ENCODE measurements at places on chromosomes 2 and 18. TPM values are rescaled to one million over a fixed set of nuclear protein-coding genes. Genes with fewer than 3 reads are reported as not detected.

ALPI gene
- polyA plus RNA-seq, result not detected

OTOS gene
- not detected for polyA plus RNA-seq

DNA sequence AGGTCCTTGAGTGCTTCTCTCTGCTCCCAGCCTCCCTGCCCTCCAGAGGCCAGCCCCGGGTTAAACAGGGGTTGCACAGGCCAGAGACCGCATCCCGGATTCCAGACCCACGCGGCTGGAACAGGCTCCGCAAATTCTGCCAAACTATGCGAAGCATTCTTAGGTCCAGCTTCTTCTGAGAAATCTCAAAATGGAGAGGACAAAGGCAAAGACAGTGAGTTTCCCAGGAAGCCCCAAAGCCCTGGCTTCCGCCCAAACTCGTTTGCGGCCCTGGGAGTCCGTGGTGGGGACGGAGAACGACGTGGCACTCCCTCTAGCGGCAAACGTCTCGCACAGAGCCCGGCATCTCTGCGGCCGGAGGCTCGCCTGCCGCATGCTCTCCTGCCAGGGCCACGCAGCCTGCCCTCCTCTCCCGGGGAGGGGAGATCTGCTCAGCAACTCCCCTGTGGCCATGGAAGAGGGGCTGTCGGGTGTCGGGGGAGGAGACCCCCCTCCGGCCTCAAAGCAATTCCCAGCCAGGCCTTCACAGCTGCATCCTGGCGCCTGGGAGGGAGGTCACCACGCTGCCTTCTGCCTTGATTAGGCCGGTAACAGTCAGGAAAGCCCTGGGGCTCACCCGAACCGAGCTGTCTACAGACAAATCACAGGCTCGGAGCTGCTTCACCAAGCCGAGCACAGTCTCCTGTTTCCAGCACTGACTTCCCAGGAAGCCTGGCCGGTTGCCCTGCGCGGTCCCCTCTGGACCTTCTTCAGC, 33.4 kb upstream of the KLHL29 start:
- peak; percentile 86 for DNase-seq

RGPD4 gene
- not detected for polyA plus RNA-seq

DNA sequence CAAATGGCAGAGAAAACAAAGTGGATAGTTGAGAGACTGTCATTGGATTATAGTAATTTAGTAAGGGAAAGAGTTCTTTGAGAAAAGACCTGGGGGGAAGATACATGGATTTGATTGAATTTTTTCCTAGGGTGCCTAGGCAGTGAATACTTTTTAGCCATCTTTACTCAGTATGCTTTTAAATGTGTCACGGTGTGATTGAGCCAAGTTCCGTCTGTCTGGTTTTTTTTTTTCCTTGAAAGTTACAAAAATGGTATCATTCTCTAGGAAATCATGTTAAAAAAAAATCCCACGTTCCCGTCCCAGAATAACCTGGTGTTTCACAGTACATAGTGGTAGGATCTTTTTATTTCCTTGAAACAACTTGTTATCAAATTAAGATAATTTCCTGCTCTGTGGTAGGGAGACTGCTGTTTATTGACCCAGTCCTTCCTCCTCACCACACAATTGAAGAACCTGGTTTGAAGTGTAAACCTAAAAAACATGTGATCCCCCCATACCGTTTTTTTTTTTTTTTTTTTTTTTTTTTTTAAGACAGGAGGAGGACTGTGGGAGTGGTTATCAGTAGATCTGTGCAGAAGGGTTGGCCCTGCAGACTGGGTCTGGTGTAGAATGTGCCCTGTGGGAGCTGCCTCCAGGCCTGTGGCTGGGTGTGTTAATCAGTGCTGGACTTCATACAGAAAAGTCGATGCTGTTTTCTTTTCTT, 55.1 kb downstream of the DGKD start:
- no peak for DNase-seq

DNA sequence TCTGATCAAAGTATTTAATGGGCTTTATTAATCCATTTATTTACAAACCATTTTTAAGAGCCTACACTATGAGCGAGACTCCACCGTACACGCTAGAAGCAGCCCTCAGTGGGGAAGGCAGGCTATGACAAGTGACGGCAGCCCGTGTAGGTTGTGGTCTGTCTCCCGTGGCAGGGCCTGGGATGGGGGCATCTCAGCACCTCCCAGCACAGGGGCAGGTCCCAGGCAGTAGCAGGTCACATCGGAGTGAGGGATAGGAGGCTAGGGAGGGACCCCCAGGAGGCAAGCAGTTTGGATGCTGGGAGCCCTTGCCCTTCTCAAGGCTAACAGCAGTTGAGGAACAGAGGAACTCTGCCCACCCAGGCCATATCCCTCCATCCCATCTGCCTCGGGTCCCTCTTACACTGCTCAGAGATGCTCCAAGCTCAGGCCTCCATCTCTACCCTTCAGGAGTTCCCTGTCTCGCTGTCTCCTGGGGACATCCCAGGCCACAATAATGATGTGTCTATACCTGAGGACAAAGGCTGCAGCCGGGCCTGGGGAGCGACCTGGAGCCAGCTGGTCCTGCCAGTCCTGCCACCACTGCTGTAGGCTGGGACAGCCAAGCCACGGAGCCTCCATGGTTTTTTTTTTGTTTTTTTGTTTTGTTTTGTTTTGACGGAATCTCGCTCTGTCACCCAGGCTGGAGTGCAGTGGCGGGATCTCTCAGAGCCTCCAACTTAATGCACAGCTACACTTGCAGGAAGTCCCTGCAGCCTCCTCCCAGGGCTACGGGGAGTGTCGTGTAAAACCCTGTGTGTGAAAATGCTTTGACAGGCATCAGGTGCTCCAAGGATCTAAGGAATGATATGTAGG, 92.0 kb downstream of the NDUFA10 start:
- DNase-seq, result peak; percentile 47

GRCh38 chr2:236643480-236643879, 73.9 kb downstream of the ACKR3 start:
- no peak for DNase-seq

DNA sequence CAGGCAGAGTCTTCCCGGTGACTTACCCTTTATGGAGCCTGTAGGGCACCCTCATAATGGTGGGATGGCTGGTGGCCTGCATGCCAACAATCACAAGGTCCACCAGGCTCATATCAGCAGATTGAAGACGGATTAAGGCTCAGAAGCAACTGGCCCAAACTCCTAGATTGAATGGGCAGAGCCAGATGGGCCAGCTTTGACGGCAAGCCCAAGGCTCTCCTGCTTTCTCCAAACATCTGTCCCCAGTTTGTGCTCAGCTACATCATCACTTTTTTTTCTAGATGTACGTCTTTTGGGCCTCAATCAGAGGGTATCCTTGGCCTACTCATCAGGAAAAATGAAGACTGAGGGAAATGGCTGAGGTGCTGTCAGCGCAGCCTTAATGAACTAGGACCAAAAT, 114.6 kb downstream of the VIT start:
- DNase-seq, result no peak

GCG gene
- 0.21 TPM for polyA plus RNA-seq

SP140 gene
- polyA plus RNA-seq, result 61.5 TPM

SNED1 gene
- 2.6 TPM for polyA plus RNA-seq

DNA sequence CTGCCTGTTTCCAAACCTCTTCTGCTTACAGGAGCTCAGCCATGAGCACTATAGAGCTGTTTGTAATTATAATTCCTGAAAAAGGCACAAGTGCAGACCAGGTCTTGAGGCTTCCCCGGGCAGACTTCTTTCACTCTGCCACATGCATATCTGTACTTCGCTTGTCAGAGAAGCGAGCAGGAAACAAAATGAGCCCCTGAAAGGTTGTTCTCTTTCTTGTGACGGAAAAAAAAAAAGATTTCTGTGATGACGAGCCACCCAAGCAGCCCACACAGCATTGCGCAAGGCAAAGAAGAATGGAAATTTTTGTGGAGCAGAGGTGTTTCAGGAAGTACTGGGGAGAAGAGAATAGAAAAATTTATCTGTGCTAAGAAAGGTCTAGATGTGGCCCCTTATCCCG, 54.0 kb upstream of the LINC00305 start:
- no peak for DNase-seq

ASPRV1 gene
- polyA plus RNA-seq, result 1.2 TPM

GRCh38 chr2:232097758-232098157, 136.2 kb downstream of the DIS3L2 start:
- DNase-seq, result no peak

GRCh38 chr2:107810734-107811133, 16.0 kb upstream of the RGPD4 start:
- DNase-seq, result no peak

MAPK4 gene
- polyA plus RNA-seq, result 0.03 TPM

- no peak for DNase-seq
Observed at GRCh38 chr2:37342591-37343220, 1.7 kb upstream of the QPCT start.

ANKRD62 gene
- not detected for polyA plus RNA-seq

- no peak for DNase-seq
Observed at GRCh38 chr2:73561422-73561821, 80.8 kb downstream of the NAT8 start.

RNF125 gene
- 2.3 TPM for polyA plus RNA-seq

GKN1 gene
- not detected for polyA plus RNA-seq

DNA sequence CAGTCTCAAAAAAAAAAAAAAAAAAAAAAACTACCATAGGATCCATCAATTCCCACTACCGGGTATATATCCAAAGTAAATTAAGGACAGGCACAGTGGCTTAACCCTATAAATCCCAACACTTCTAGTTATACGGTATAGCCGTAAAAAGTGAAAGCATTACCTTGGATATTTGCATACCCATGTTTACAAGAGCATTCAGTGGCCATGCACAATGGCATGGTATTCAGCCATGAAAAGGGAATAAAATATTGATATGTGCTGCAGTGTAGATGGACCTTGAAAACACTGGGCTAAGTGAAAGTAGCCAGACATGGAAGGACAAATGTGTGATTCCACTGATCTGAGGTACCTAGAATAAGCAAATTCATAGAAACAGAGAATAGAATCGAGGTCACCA, 111.8 kb upstream of the CAB39 start:
- DNase-seq, result no peak

DNA sequence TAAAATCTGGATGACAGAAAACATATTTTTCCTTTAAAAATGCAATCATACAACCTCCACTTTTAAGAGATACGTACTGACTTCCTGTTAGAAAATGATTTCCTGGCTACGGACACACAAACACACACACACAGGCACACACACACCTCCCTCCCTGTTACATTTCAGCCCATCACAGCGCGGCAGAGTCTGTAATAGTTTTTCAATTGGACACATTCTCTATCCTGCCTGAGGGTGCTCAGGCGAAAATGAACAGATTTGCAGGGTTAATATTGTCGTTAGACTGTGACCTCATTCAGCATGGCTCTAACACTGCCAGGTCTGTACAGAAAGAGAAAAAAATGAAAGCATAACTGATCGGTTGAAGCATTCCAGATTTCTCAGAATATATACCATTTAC, 45.0 kb downstream of the KCTD1 start:
- DNase-seq, result no peak

DNA sequence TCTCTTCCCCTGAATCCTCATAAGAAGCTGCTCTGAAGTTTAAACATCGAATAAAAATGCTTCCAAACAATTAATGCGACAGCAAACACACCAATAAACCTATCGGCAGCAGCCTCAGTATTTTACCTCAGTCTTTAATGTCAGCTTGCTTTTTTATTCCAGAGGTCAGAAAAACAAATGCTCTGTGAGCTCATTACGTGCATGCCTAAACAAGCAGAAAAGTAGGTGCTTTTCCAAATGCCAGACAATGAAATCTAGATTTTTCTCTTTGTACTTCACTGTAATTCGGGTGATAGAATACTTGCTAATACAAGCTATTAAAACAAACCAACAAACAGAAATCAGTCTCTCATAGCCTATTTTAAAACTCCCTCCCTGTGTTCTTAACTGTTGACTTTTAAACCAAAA, 381.5 kb downstream of the NRXN1 start:
- DNase-seq, result no peak

GRCh38 chr2:8132351-8132831, 549.5 kb upstream of the ID2 start:
- DNase-seq, result no peak

DNA sequence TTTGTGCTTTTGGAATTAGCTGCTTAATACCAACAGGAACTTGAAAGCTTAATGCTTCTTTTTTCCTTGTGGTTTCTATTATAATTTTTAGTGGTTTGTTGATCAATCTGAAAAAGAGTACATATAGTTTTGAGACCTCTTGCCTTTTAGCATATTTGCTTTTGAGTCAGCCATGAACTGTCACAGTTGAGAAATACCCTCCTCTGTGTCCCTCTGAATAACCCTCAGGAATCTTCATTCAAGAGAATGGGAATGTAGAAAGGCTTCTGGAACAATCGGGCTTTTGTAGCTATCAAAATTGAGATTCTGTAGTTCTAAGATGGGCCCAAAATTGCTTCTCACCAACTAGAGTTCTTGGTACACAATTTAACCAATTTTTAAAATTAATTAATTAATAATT, 451.1 kb upstream of the TRIB2 start:
- no peak for DNase-seq

Data from spleen (tissue), 13 donors.